ENCODE measurements at places on chromosomes 1 and 21.

DNA sequence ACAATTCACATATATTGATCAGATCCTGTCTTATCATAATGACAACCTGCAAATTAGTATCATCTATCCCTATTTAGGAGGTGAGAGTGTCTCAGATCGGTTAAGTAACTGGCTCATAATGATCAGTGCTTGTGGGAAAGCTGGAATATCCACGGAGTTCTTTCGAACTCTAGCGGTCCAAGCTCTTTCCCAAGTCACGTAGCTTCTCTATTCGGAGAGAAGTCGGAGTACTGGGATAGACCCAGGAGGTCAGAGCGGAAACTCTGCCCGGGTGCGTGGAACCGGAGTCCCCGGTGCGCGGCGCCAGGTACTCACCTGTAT lies 339 bp downstream of the PTGS2 start:
- DNase-seq, result no peak

DNA sequence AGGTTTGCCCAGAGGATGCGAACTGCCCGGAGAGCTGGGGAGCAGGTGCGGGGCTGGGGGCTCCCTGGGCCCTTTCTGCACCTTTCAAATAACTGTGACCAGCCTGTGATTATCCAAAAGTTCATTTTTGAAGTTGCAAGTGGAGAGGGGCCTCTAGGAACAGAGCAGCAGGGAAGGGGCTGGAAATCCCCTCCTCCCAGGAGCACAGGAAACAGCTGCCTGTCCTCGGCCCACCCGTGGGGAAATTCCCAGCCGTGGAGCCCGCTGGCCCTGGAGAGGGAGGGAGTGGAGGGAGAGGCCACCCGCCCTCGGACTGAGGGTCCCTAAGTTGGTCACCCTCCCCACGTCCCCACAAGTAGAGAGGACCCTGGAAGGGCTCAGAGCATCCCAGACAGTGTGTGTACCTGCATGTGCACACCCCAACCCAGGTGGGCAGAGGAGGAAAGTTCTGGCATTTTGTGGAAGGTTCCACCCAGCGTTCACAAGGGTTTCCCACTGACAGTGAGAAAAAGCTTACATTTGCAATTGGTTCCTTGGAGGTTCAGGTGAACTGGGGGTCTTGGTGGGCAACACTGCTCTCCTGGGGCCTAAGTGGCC lies 1.2 kb upstream of the TNFRSF4 start:
- no peak for DNase-seq

- DNase-seq, result no peak
Measured at GRCh38 chr21:36887963-36888362, 78.5 kb downstream of the HLCS start.

DNA sequence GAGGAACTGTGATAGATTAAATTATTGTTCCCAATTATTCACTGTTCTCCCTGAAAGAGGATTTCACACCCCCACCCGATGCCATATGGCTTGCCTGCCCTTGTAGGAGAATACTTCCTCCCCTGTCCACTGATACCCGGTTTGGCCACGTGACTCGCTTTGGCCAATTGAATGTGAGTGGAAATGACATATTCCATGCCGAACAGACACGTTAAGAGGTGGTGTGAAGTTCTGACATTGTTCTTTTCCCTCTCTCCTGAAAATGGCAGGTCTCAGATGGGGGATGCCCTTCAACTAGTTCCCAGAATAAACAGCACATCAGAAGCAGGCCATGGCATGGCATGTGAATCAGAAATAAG lies 5.3 kb downstream of the STUM start:
- DNase-seq, result no peak

DNA sequence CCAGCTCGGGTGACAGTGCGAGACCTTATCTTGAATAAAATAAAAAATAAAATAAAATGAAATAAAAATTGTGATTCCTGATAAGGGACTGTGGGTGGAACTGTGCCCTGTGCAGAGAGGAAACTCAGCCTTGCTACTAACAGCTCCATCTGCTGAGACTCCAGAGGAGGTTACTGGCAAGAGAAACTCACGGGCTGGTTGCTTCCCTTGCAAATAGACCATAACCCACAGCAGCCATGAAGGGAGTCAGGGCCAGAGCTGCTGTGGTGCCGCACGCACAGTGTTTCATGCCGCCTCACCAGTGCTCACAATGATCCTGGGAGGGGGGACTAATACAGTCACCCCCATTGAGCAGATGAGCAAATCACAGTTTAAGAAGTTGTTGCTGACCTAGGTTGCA lies 13.7 kb downstream of the ZBTB17 start:
- DNase-seq, result no peak

GRCh38 chr21:34908419-34909055 lies 140.6 kb downstream of the RUNX1 start:
- DNase-seq, result no peak

- DNase-seq, result no peak
Measured at GRCh38 chr1:41240781-41241353, 1.2 kb downstream of the SCMH1 start.

- DNase-seq, result no peak
Measured at GRCh38 chr1:84686223-84686622, 4.0 kb downstream of the SSX2IP start.

GRCh38 chr1:59133997-59134396 lies 162.9 kb upstream of the FGGY start:
- DNase-seq, result no peak

- DNase-seq, result no peak
Measured at GRCh38 chr1:96290801-96291200, 430.8 kb upstream of the PTBP2 start.

- DNase-seq, result no peak
Measured at GRCh38 chr1:232596666-232597303, 33.1 kb downstream of the SIPA1L2 start.

Data from activated CD4-positive, alpha-beta T cell treated with anti-CD3 and anti-CD28 coated beads, Interleukin-2, amount 50 U/mL, for 48 hours (primary cell).